ENCODE measurements at places on chromosomes 7 and 10.

- no peak for DNase-seq
Observed at GRCh38 chr10:34244756-34245484, 570.2 kb downstream of the PARD3 start.

- no peak for DNase-seq
Observed at GRCh38 chr7:91276909-91277308, 12.7 kb downstream of the FZD1 start.

- DNase-seq = no peak
Observed at GRCh38 chr7:79528421-79528820, 75.0 kb upstream of the MAGI2 start.

- DNase-seq = no peak
Observed at GRCh38 chr7:110841840-110842545, 248.9 kb upstream of the LRRN3 start.

- DNase-seq = no peak
Observed at GRCh38 chr7:43942997-43943396, 16.8 kb downstream of the UBE2D4 start.

DNA sequence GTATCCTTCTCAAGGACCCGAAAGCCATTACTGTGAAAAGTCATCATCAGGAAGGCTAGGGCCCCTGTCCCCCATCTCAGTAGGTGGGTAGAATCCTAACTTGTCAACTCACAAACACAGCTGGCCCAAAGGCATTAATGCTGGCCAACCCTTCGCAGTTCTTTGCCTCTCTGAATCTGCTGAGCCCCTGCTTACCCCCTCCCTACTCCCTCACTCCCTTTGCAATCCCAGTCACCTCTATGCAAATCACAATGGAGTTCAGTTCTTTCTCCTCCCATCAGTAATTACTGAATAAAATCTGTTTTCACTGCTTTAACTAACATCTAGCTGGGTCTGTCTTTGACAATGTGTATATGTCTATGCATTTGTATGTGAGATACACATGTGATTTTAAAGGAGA, 38.1 kb upstream of the AOAH start:
- DNase-seq = no peak

DNA sequence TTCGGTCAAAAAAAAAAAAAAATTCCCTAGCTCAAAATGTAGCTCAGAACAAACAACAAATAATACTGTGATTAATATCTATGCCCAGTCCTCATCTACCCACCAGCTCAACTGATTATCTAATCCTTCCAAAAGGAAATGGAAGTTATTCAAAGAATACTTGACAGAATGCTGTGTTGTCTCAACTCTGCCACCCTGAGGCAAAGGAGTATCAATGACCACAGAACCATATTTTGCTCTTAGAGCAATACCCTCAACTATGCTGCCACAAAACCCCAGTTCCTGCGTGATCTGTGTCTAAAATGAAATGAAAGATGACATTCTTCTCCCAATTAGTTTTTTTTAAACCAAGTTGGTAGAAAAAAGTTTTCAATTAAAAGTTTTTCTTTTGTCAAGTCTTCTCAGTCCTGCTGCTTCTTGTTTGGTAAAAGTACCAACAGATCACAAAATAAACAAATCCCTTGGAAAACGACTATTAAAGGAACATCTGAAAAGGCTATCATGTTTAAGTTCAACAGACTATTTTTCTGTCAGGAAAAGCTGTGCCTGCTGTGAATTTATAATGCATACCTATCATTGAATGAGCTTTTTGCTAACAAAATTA, 21.6 kb downstream of the RBM28 start:
- peak; percentile 19 for DNase-seq

- no peak for DNase-seq
Observed at GRCh38 chr7:89183712-89184111, 388.2 kb upstream of the TEX47 start.

- DNase-seq = no peak
Observed at GRCh38 chr10:48934672-48935501, 4.8 kb downstream of the LRRC18 start.

GRCh38 chr7:80736371-80737125, 98.1 kb downstream of the CD36 start:
- no peak for DNase-seq
